Ecto neural progenitor cell (in vitro differentiated cells): ENCODE measurements at places on chromosomes 1 and 21.

DNA sequence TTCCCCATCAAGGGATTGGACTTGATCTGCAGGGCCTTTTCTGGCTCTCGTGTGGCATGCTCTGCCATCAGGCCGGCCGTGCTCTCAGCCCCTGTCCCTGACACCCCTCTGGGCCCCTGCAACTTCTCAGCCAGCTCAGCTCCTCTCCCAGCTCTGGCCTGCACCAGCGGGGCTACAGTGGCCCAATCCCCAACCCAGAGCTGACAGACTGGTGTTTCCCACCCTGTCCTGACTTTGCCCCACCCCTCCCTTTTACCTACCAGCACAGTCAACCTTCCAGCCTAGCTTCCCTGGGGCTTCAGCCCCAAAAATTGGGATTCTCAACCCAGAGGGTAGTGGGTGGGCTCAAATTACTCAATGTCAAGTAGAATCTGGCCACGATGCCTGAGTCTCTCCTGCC is 149.3 kb downstream of the SYF2 start:
- no peak for DNase-seq

DNA sequence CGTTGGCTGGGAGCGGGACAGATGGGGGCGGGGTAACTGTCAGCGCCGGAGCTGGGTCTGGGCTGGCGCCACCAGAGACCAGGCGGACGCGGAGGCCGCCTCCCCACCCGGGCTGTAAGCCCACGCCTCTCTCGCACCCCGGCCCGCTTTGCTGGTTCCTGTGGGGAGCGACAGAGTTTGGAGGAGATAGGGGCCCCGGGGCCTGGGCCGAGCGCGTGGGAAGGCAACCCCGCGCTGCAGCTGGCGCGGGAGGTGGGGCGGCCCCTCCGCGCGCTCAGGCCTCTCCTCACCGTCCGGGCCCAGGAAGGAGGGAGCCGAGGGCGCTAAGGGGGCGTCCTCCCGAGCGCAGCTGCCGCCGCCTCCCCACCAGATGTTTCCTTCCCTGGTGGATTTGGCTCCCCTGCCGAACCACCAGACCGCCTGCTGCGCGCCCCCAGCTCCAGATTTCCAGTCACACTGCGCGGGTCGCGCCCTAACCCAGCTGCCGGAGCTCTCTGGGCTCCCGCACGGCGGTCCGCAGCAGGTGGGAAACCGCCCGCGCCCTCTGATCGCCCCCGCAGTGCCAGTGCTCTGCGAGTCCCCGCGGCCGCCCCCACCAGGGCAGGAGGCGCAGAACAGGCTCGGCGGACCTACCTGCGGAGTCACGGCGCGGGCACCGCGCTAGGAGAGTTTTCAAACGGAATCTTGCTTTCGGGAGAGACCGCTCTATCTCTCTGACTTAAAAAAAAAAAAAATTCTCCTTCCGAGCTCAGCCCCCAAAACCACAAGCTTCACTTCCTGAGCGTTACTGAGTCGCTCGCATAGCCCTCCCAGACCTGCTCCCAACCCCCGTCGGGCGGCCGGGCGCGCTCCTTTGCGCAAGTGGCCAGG is 1.1 kb downstream of the GFI1 start:
- peak; percentile 75 for DNase-seq

DNA sequence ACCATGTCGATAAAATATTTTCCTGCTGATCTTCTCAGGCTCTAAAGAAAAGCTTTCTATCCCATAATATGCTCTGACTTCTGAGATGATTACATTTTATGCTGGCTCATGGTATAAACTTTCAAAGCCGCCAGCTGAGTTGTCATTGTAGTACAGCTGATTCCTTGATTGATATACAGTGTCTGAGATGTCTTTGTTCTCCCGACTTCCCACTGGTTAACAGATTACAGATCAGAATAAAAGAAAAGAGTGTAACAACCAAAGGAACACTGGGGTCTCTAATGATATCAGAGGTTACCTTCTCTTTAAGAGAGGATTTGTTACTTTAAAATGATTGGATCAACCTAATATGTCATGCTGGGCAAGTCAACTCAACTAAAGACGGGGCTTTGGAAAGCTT is 485.4 kb upstream of the LRRC7 start:
- no peak for DNase-seq

DNA sequence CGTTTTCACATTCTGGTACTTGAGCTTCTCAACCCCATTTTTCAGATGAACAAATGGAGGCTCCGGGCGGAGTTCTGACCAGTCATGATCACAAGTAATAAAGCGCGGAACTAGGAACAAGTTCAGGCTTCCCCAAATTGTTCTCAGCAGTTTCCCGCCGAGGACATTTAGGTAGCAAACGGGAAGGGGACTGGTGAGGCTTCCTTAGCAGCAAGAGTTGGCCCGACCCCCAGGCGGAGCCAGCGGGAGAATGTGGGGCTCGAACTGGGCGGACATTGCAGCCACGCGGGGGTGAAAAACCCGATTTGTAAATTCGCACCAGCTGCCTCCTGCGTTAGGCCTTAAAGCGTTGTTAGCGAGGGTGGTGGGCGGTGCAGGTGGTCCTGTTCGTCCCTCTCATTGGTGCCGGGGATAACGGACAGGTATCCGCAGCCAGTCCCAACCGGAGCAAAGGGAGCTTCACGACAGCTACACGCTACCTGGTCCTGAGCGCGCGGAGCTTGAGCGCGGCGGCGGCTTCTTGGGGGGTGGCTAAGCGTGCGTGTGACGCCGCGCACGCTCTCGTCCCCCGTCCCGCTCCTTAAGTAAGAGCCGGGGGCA is 15.3 kb downstream of the SEMA6C start:
- peak; percentile 91 for DNase-seq

DNA sequence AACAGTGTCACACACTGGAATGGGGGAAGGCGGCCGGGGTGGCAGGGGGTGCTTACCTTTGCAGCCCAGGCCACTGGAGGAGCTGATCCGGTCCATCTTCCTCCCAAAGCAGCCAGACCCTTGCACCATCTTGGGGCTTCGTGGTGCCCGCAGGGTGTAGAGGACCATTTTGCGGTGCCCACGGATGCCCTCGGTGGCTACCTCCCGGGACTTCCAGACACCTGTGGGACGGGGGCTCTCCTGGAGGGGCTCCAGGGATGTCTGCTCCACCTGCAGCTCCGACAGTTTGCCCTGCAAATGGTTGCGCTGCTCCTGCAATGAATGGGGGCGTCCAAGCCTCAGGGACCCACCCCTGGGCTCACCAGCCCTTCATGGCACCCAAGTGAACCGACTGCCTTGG is 587 bp downstream of the NPPB start:
- DNase-seq, result no peak

DNA sequence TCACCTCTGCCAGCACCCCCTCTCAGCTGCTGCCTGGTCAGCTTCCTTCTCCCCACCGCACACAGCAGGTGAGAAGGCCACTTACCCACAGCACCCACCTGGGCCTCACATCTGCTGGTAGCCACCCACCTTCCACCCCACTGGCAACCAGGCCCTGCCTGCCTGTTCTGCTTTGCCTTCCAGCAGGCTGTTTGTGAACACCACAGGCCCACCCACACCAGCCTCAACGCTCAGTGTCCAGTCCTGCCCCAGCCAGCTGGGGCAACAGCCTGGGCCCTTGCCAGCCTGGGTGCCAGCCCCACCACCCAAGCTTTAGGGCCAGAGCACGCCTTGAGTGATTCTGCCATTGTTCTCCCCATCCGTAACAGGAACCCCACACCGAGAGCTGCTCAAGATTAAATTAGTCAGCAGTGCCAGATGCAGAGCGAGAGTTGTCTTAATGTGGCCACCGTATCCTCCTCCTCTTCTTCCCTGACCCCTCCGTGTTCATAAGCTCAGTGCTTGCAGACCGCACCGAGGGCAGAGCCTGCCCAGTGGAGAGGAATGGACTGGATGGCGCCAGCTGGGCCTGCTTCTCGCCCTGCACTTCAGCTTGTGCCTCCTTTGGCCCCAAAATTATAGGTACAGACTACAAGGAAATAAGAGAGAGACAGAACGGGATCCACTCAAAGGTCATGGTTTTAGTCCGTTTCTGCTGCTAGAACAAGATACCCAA is 120.3 kb upstream of the COL6A1 start:
- DNase-seq, result peak; percentile 44

DNA sequence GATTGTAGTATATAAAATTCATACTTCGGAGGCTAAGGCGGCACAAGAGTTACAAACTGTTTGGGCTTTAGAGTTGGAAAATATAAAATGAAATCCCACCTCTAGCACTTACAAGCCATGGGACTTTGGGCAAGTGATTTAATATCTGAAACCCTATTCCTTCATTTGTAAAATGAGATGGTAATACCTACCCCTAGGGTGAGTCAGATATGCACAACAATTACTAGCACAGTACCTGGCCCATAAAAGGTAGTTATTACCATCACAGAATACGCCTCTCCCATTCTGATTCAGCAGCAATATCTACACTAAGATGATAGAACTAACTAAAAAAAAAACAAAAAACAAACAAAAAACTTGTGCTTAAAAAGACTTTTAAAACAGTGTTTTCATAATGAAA is 3.5 kb downstream of the KLHL12 start:
- DNase-seq, result no peak
